Esophagus mucosa (tissue), 1 donor: ENCODE measurements at places on chromosomes 3 and 15. TPM values are rescaled to one million over a fixed set of nuclear protein-coding genes. Genes with fewer than 3 reads are reported as not detected.

- ATAC-seq: peak; percentile 75
Observed at GRCh38 chr3:24521420-24522145, 26.9 kb upstream of the THRB start.

The EPHB1 gene
- 0.40 TPM for total RNA-seq

The ADGRG7 gene
- total RNA-seq: not detected

GRCh38 chr3:145197051-145197820, 963.7 kb downstream of the PLOD2 start:
- ATAC-seq: no peak

The TMIE gene
- total RNA-seq: 1.6 TPM

The BCHE gene
- total RNA-seq: 0.28 TPM

GRCh38 chr3:152127058-152127457, 141.7 kb upstream of the MBNL1 start:
- ATAC-seq: no peak

The C3orf85 gene
- not detected for total RNA-seq

- ATAC-seq: no peak
Observed at GRCh38 chr3:13400114-13400673, 19.9 kb downstream of the NUP210 start.

DNA sequence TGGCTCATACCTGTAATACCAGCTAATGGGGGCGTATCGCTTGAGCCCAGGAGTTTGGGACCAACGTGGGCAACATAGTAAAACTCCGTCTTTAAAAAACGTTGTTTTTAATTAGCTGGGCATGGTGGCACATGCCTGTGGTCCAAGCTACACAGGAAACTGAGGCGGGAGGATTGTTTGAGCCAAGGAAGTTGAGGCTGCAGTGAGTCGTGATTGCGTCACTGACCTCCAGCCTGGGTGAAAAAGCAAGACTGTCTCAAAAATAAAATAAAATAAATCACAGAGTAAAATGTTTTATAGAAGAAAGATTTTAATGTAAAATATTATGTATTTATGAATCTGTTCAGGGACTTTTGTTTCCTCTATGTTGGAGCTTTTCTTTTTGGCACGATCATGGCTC, 15.3 kb upstream of the STRIT1 start:
- no peak for ATAC-seq

The IL5RA gene
- total RNA-seq: not detected

The PRR20G gene
- not detected for total RNA-seq
